ENCODE measurements at places on chromosomes 4 and X. TPM values are rescaled to one million over a fixed set of nuclear protein-coding genes. Genes with fewer than 3 reads are reported as not detected.

The PASD1 gene
- total RNA-seq = not detected

DNA sequence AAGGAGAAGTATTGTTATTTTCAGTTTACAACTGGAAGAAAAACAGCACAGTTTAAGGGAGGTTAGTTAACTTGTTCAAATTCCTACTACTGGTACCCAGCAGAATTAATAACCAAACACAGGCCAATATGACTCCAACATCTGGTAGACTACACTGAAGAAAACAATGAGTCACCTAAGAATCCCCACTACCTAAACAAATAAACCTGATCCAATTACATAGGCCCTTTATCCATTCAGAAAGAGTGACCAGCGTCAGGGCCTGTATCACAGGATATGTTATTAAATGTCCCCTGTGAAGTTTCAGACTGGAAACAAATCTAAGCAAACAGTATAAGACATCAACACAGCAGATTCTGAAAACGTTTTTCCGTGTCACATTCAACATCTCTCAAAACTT, 492.5 kb upstream of the INTU start:
- H3K36me3 ChIP-seq = no peaks in the 10 kb centered on the region
- no peak for DNase-seq
- H3K4me1 ChIP-seq = no peaks in the 10 kb centered on the region
- no peak overlapping the region for H3K4me3 ChIP-seq

The GAGE13 gene
- not detected for total RNA-seq

DNA sequence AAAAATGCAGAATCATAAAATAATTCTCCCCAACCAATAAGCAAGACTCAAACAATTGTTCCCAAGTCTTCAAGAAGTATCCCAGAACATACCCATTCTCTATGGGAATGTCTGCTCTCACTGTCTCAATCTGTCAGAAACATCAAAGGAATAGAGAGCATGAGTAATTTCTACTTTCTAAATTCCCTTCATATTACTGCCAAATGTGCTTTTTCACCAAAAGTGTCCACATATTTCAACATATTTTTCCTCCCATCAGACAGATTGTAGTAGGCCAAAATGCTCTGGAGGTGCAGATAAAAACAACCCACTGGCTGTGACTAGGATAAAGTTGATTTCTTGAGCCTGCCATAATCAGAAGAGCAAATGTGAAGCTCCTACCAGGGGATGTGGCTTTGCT, 692.0 kb upstream of the FAM241A start:
- H3K4me3 ChIP-seq = no peak overlapping the region
- H3K4me1 ChIP-seq = peaks cover 4% of the 10 kb centered on the region
- DNase-seq = no peak
- no peaks in the 10 kb centered on the region for H3K27me3 ChIP-seq

- no peaks in the 10 kb centered on the region for H3K36me3 ChIP-seq
- no peak overlapping the region for H3K4me3 ChIP-seq
- no peak overlapping the region for H3K27ac ChIP-seq
- H3K4me1 ChIP-seq = peaks cover 1% of the 10 kb centered on the region
These were observed 8.2 kb upstream of the TRAM1L1 start for GRCh38 chr4:117093571-117093970.
